ENCODE measurements at places on chromosomes 4 and X.

- no peak for DNase-seq
Measured at GRCh38 chrX:41481264-41482109, 34.3 kb downstream of the NYX start.

DNA sequence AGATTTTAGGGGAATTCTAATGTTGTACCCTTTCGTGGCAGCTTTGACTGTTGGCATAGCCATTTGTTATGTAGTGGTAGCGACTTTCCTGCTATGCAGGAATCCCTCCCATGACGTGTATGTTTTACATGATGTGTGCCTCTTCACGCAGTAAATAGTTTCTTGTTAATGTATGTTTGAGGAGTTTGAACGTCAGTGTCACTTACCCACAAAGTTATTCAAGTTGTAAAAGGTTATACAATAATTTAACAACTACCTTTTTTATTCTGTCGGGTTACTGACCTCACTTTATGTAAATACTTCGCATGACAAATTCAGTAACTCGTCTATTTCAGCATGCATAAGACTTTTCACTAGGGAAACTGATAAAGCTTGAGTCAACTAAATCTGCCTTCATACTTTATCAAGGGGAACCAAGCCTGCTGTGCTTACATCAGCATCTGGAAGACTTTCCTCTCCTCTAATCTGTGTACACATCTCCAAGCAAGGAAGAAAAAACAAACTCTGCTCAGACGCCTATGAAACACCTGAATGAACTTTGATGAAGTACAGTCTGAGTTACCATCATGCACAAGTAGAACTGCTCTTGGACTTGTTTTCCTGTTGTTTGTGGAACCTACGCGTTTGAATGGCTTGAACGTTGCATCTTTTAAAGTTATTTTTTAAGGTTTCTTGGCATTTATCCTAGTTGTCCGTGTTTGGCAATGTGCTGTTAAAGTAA, 61.2 kb downstream of the SLC9A6 start:
- DNase-seq = no peak

DNA sequence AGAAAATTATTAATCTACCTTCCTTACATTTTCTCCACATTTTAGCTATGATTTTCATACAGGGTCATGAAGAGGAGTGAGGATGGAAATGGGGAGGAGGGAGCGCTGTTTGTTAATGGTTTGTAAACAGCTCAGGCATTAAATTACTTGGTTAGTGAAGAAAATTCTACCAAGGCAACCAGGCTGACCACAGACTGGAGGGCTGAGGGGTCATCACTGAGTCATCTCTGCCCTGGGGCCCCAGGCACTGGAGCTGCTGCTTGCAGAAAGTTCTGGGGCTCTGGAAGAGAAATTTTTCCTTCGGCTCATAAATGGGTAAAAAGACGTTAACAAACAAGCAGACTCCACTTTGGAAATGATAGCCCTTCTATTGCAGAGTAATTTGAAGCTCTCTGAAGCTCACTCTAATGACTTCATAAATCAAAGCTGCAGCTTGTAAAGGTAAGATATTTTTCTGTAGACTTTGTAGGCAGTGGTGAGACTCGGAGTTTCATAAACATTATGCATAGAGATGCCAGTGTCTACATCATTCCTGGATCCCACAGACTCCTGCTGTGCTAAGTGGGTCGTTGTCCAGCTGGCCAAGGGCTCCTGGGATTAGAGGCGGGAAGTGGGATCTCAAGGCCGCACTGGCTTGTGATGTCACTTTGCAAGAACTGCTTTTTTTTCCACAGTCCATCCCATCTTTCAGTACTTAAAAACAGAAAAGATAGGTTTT, 159.6 kb downstream of the PTTG2 start:
- peak; percentile 82 for DNase-seq

DNA sequence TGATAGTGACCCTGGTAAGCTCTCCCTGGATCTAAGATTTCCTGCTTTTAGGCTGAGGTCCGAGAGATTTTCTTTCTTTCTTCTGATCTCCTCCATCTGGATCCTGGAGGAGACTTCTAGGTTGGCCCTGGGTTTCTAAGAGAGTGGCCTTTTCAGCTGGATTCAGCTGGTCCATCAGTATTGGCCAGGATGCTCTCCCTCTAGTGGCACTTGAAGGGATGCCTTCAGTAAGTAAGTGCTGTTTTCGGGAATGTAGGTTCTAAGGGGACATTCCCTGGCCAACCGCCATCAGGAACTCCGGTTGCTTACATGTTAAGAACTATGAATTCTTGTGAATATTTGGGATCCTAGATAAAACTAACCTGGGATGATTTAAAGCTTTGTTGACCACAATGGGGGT, 56.9 kb downstream of the SERTM2 start:
- DNase-seq = peak; percentile 6

- no peak for DNase-seq
Measured at GRCh38 chr4:13471400-13471799, 12.7 kb downstream of the RAB28 start.

DNA sequence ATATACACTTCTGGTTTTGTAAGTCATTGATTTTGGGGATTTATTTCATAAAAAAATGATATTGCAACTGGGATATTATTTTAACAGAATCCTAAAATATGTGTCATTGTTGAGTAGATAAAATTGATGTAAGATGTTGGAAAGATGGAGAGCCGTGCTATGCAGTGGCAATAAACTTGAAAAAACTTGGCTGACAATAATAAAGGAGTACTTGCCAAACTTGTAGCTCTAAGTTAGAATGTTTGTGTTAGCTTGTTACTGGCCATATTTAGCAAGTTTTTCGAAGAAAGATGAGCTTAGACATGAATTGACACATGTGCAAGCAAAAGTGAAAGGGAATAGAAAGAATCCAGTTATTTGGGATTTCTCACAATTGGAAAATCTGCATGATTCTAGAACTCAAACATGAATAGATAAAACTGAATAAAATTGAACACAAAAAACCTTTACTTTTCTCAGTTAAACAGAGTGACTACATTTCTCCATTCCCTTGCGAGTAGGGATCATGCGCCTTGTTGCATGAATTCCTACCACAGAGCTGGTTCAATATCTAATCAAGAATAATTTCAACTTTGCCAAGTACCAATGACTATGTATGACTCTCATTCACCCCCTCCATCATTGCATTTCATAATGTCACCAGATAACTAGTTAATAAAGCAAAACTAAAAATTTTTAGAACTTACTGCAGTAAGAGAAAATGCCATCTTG, 327.8 kb downstream of the CAMK2D start:
- DNase-seq = no peak

DNA sequence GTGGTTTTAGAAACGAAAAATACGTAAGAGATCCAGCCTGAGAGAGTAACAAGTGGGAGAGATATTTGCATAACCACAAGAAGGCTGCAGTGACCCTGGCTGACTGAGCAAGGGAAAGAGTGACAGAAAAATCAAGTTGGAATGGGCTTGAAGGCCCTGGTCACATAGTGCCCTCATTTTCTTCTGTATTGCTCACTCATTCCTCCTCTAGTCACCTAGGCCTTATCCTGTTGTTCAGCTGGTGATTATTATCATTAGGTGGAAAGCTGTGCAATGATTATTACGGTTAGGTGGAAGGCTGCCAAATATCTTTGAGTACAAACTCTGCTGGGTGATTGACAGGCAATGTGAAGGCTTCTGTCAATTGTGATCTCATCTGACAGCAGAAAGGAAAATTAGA, 2384.1 kb downstream of the PCDH7 start:
- no peak for DNase-seq

DNA sequence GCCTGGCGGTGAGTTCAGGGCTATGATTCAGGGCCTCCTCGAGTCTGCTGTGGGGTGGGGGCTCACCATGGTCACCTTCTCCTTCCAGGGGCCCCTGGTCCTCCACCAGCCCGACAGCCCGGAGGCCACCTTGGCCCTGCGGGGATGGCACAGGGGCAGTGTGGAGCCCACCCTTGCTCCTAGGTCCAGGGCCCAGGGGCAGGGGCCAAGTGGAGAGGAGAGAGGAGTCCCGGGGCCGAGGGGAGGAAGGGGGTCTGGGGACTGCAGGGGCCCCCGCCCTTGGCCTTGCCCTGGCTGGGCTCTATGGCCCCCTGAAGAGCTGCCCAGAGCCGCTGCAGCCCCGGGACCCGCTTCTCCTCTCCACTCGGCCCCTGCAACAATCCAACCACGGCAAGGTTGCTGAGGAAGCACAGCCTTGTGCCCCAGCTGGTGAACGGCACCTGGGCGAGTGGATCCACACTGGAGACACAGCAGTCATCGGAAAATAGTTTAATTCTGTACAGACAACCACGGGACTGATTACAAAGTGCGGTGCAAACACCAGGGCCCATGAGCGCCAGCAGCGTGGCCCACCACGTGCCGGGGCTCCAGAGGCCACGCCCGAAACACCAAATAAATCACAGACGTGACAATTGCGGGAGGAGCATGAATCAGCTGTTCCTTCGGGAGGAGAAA, 23.0 kb upstream of the CPLX1 start:
- no peak for DNase-seq

- no peak for DNase-seq
Measured at GRCh38 chrX:9252182-9252581, 212.7 kb upstream of the TBL1X start.

- DNase-seq = peak; percentile 54
Measured at GRCh38 chrX:84188320-84188834, 378 bp upstream of the RPS6KA6 start.

DNA sequence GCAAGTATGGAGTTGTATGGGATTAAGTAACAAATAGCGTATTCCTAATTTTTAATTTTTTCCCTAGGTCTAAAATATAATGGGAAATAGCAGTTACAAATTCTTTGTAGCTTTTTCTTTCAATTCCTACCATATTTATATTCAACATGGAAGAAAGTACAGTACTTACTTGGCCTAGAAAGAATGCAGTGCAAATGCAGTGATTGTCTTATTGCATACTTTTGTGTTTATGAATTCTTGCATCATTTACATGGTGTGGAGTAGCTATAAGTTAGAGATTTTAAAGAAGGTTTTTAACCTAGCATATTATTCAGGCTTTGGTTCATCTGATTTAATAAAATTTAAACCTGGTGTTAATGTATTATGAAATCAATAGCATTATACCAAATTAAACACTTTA, 263.3 kb downstream of the BMPR1B start:
- no peak for DNase-seq

- no peak for DNase-seq
Measured at GRCh38 chr4:148961526-148961925, 519.3 kb upstream of the NR3C2 start.

DNA sequence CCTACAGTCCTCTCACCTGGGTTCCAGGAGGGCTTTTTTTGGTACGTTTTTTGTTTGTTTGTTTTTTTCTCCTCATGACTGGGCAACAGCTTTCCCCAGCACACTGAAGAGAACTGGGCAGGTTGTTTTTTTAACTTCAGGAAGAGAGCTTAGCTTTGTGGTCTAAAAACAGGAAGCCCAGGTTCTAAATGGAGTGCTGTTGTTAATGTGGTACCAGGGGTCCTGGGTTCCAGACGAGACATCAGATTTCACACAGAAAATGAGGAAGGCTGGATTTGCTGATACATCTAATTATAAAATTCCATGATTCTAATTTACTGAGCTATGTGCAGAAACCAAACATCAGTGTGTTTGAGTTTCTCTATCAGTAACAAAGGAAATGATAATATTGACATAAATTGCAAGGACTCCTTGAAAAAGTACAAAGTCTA, 4.2 kb downstream of the MYOZ2 start:
- DNase-seq = no peak

- DNase-seq = no peak
Measured at GRCh38 chr4:89216866-89217265, 90.7 kb downstream of the GPRIN3 start.

DNA sequence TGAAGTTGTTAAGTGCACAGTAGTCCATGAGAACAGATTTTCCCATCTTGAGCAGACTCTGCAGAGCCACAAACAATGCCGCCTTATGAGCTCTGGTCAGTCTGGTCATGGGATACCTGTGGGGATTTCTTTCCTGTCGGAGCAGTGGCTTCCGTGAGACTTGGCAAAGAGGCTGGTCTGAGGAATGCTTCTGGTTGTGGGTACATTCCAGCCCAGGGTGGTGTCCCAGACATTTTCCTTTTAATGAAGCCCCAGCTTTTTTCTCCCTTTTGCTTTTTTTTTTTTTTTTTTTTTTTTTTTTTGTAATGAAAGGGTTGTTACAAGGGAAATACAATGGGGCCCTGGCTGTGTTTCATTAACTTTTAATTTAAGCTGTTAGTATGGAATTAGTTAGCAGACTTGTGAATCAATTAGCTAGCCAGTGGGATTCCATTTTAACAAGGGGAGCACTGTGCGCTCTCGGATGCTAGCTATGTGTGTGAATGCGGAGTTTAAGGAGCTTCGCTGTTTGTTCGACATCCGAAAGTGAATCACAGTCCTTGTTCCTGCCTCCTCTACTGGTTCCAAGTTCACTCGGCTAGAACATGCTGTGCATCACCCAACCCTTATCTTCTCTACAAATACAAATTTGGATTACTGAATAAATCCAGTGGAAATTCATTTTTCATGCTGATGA, 225.1 kb downstream of the CBR4 start:
- DNase-seq = no peak

GRCh38 chr4:24137671-24138601, 248.1 kb upstream of the PPARGC1A start:
- DNase-seq = no peak

Measured in AG08395 (cell line).